ENCODE measurements at places on chromosomes 2 and 18. TPM values are rescaled to one million over a fixed set of nuclear protein-coding genes. Genes with fewer than 3 reads are reported as not detected.

UGT1A1 gene
- not detected for total RNA-seq

SOWAHC gene
- total RNA-seq: 13.1 TPM

PLA2R1 gene
- total RNA-seq: 33.7 TPM

CYP1B1 gene
- total RNA-seq: 92.9 TPM

SERPINB8 gene
- 14.3 TPM for total RNA-seq

Measured in smooth muscle cell of the pulmonary artery (primary cell).